RPMI7951 (cell line): ENCODE measurements at places on chromosomes 3 and 15. TPM values are rescaled to one million over a fixed set of nuclear protein-coding genes. Genes with fewer than 3 reads are reported as not detected.

Gene ACKR4
- 0.98 and 2.6 TPM in 2 replicates for total RNA-seq

Gene AGBL1
- not detected in 2 replicates for total RNA-seq

Gene ZDHHC19
- not detected in 2 replicates for total RNA-seq

- no peak for DNase-seq
These were observed 204.2 kb upstream of the TBC1D5 start for GRCh38 chr3:17946619-17947018.

- DNase-seq: no peak
These were observed 391.9 kb downstream of the OCA2 start for GRCh38 chr15:27707257-27707656.

GRCh38 chr3:114218006-114218405 lies 19.4 kb downstream of the ZNF80 start:
- DNase-seq: no peak

- no peak for DNase-seq
These were observed 8.8 kb upstream of the ATP11B start for GRCh38 chr3:182784542-182784941.
